Thoracic aorta (tissue), 2 donors: ENCODE measurements at places on chromosomes 7 and 10. TPM values are rescaled to one million over a fixed set of nuclear protein-coding genes. Genes with fewer than 3 reads are reported as not detected.

The TRIP6 gene
- 71.9 TPM for total RNA-seq

GRCh38 chr7:107461938-107462533 lies 7.8 kb upstream of the GPR22 start:
- H3K4me3 ChIP-seq: no peak overlapping the region
- no peaks in the 10 kb centered on the region for H3K36me3 ChIP-seq
- no peak overlapping the region for H3K27ac ChIP-seq
- no peaks in the 10 kb centered on the region for H3K27me3 ChIP-seq
- no peaks in the 10 kb centered on the region for H3K4me1 ChIP-seq

- H3K27ac ChIP-seq: no peak overlapping the region
- no peak for DNase-seq
- no peaks in the 10 kb centered on the region for H3K36me3 ChIP-seq
- H3K27me3 ChIP-seq: no peaks in the 10 kb centered on the region
- H3K4me1 ChIP-seq: no peaks in the 10 kb centered on the region
These were observed 64.7 kb upstream of the ECHDC3 start for GRCh38 chr10:11677480-11677879.

GRCh38 chr7:155961241-155962190 lies 149.3 kb upstream of the SHH start:
- H3K27ac ChIP-seq: no peak overlapping the region
- DNase-seq: no peak
- H3K36me3 ChIP-seq: no peaks in the 10 kb centered on the region
- H3K27me3 ChIP-seq: no peaks in the 10 kb centered on the region
- no peak overlapping the region for H3K4me3 ChIP-seq
- H3K4me1 ChIP-seq: no peaks in the 10 kb centered on the region

GRCh38 chr10:132607961-132608495 lies 70.4 kb downstream of the INPP5A start:
- H3K27me3 ChIP-seq: no peaks in the 10 kb centered on the region
- DNase-seq: no peak
- peaks cover 12% of the 10 kb centered on the region for H3K4me1 ChIP-seq
- H3K36me3 ChIP-seq: no peaks in the 10 kb centered on the region
- no peak overlapping the region for H3K27ac ChIP-seq

DNA sequence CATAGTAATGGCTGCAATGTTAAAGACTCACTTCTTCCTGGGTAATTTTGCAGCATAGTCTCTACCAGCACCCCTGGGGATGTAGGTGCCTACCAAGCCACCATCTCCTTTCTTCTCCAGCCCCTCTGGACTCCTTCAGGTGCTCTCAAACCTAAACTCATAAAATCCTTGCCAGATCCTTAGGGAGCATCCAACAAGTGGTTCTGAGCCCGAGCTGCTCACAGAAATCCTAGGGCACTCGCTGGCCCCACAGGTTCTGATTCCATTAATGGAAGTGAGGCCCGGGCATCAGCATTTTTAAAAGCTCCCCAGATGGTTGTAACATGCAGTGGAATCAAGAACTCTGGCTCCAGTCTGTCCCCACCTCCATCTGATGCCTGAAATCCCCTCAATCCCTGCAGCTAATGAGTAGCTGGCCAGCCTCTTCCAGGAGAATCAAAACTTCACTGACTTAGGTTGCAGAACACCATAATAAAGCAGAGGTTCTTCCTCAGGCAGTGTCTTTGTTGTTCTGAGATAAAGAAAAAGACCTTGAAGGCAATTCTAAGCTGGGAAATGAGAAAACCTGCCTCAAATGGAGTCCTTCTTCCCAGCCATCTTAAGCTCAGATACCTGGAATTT lies 336.8 kb downstream of the KCNMA1 start:
- no peak overlapping the region for H3K4me3 ChIP-seq
- H3K4me1 ChIP-seq: peaks cover 22% of the 10 kb centered on the region
- no peaks in the 10 kb centered on the region for H3K27me3 ChIP-seq
- no peak for DNase-seq

- H3K4me3 ChIP-seq: no peak overlapping the region
- no peaks in the 10 kb centered on the region for H3K36me3 ChIP-seq
- H3K27ac ChIP-seq: no peak overlapping the region
- no peaks in the 10 kb centered on the region for H3K4me1 ChIP-seq
- H3K27me3 ChIP-seq: no peaks in the 10 kb centered on the region
These were observed 451.5 kb upstream of the SEMA3D start for GRCh38 chr7:85638394-85638793.

- no peak overlapping the region for H3K27ac ChIP-seq
- H3K36me3 ChIP-seq: no peaks in the 10 kb centered on the region
- no peak overlapping the region for H3K4me3 ChIP-seq
- H3K27me3 ChIP-seq: no peaks in the 10 kb centered on the region
- H3K4me1 ChIP-seq: no peaks in the 10 kb centered on the region
- no peak for DNase-seq
These were observed 533.5 kb upstream of the COBL start for GRCh38 chr7:51850126-51850525.

GRCh38 chr7:2804227-2804763 lies 39.8 kb downstream of the GNA12 start:
- H3K27me3 ChIP-seq: no peaks in the 10 kb centered on the region
- H3K4me3 ChIP-seq: no peak overlapping the region
- H3K36me3 ChIP-seq: no peaks in the 10 kb centered on the region
- H3K27ac ChIP-seq: no peak overlapping the region
- peaks cover 16% of the 10 kb centered on the region for H3K4me1 ChIP-seq

DNA sequence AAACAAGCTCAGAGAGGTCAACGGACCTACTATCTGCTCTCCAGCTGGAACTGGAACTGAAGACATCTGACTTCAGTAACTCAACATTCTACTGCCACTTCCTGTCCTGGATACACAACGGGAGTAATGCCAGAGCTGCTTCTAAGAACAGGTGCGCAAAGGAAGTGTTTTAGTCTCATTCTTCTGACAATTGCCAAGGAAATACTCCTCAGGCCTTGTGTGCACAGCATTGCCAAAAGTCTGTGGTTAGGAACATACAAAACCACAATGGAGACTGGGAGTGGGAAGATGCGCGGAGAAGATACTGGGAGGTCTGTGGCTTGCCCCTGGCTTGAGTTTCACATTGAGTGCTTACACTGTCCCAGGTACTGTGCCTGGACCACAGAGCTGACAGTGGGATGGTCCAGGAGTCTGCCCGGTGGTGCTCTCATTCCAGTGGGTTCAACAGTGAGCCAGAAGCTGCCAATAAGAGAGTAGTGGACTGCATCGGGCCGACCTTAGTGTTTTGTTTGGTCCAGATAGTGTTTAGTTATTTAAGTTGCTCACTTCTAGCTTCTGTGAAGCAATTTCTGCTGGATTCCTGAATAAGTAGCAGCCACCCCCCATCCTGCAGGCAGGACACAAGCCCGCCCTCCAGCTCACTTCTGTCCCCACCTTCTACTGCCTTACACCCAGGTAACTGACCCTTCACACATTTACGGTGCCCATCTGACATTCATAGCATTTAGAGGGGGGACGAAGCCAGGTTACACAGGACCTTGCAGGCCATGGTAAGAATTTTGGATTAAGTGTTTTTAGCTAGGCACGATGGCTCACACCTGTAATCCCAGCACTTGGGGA lies 10.3 kb downstream of the TBL2 start:
- H3K27me3 ChIP-seq: no peaks in the 10 kb centered on the region
- no peak overlapping the region for H3K27ac ChIP-seq
- H3K36me3 ChIP-seq: peaks cover 35% of the 10 kb centered on the region
- no peak for DNase-seq
- no peaks in the 10 kb centered on the region for H3K4me1 ChIP-seq
- H3K4me3 ChIP-seq: no peak overlapping the region

DNA sequence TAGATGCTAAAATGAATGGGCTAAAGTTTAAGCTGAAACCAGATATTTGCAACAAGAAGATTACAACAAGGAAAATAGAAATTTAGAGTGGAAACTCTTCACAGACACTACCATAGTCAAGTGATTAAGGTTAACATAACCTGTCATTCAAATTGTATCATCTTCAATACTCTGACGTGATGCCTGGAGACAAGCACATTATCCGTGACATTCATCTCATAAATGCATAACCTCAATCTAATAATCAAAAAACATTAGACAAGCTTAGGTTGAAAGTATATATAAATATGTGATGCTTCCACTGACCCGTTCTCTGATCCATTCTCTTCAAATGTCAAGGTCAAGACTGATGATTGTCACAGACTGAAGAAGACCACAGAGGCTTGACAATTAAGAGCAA lies 263.8 kb upstream of the MEOX2 start:
- no peak overlapping the region for H3K27ac ChIP-seq
- no peak overlapping the region for H3K4me3 ChIP-seq
- DNase-seq: no peak
- H3K4me1 ChIP-seq: no peaks in the 10 kb centered on the region
- no peaks in the 10 kb centered on the region for H3K36me3 ChIP-seq

The KCP gene
- 2.0 TPM for total RNA-seq

DNA sequence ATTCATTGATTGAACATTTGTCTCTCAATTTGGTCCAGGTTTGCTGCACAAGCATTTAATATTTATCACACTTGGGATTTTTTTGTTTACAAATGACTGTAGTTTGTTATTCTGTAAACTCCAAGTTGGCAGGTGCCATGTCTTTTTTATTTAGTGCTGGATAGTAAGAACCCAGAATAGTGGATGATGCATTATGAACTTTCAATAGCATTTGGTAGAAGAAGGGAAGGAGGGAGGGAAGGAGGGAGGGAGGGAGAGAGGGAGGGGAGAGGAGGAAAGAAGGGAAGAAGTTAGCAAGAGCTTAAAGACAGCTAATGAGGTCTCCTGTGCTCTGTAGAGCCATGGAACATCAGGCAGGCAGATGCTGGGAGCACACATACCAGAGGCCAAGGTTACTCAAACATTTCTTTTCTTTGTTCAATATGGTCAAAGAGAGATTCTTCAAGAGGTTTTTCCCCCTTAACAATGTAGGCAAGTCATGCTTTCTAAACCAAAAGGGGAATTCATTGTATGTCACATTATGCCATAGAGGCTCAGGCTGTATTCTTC lies 25.8 kb upstream of the PDK4 start:
- H3K4me3 ChIP-seq: no peak overlapping the region
- no peak for DNase-seq
- H3K27ac ChIP-seq: no peak overlapping the region
- no peaks in the 10 kb centered on the region for H3K4me1 ChIP-seq
- no peaks in the 10 kb centered on the region for H3K27me3 ChIP-seq

- DNase-seq: no peak
- no peaks in the 10 kb centered on the region for H3K4me1 ChIP-seq
- no peak overlapping the region for H3K27ac ChIP-seq
- H3K36me3 ChIP-seq: no peaks in the 10 kb centered on the region
These were observed 7.8 kb downstream of the ELMO1 start for GRCh38 chr7:37440738-37441385.

GRCh38 chr10:4685491-4685890 lies 140.5 kb upstream of the AKR1E2 start:
- H3K36me3 ChIP-seq: no peaks in the 10 kb centered on the region
- H3K4me1 ChIP-seq: no peaks in the 10 kb centered on the region
- H3K27ac ChIP-seq: no peak overlapping the region
- no peak overlapping the region for H3K4me3 ChIP-seq
- no peak for DNase-seq

The PRRT4 gene
- 2.2 TPM for total RNA-seq

- no peak overlapping the region for H3K27ac ChIP-seq
- no peaks in the 10 kb centered on the region for H3K36me3 ChIP-seq
- DNase-seq: no peak
- H3K4me3 ChIP-seq: no peak overlapping the region
- H3K27me3 ChIP-seq: no peaks in the 10 kb centered on the region
- H3K4me1 ChIP-seq: no peaks in the 10 kb centered on the region
These were observed 205.2 kb downstream of the GLRX3 start for GRCh38 chr10:130341356-130341755.

GRCh38 chr10:133158756-133159610 lies 1.0 kb upstream of the KNDC1 start:
- H3K36me3 ChIP-seq: no peaks in the 10 kb centered on the region
- no peak for DNase-seq
- H3K27me3 ChIP-seq: peaks cover 5% of the 10 kb centered on the region
- no peak overlapping the region for H3K4me3 ChIP-seq
- H3K4me1 ChIP-seq: peaks cover 12% of the 10 kb centered on the region
- H3K27ac ChIP-seq: no peak overlapping the region

GRCh38 chr10:68327889-68328786 lies 3.7 kb upstream of the HNRNPH3 start:
- no peaks in the 10 kb centered on the region for H3K27me3 ChIP-seq
- peaks cover 25% of the 10 kb centered on the region for H3K4me1 ChIP-seq
- no peak for DNase-seq
- peak overlapping the region; percentile 48 for H3K4me3 ChIP-seq
- H3K36me3 ChIP-seq: no peaks in the 10 kb centered on the region
- H3K27ac ChIP-seq: peak overlapping the region; percentile 37

DNA sequence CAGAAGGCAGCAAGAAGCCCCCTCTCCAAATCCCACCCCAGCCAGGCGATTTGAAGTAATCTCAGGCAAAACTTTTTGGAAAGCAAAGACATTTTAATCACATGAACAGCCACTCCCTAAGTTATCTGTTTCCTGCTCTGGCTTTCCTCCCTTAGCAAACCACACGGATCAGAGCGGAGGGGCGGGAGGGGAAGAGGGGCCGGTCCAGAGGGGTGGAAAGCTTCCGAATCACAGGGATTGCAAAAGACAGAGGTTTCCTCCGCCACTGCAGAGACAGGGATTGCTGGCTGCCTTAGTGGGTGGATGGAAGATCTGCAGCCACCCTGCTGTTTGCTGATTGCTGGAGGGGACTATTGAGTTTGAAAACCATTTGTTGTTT lies 41.2 kb downstream of the ZCCHC24 start:
- H3K4me3 ChIP-seq: no peak overlapping the region
- DNase-seq: no peak
- H3K4me1 ChIP-seq: peaks cover 90% of the 10 kb centered on the region
- H3K27ac ChIP-seq: peak overlapping the region; percentile 89

GRCh38 chr10:24344279-24344678 lies 135.3 kb downstream of the KIAA1217 start:
- H3K4me3 ChIP-seq: peak overlapping the region; percentile 56
- H3K36me3 ChIP-seq: no peaks in the 10 kb centered on the region
- no peaks in the 10 kb centered on the region for H3K27me3 ChIP-seq
- no peak for DNase-seq
- H3K4me1 ChIP-seq: peaks cover 19% of the 10 kb centered on the region
- H3K27ac ChIP-seq: peak overlapping the region; percentile 76

- no peaks in the 10 kb centered on the region for H3K36me3 ChIP-seq
- H3K4me1 ChIP-seq: no peaks in the 10 kb centered on the region
- DNase-seq: no peak
- H3K4me3 ChIP-seq: no peak overlapping the region
These were observed 670.1 kb upstream of the POM121L12 start for GRCh38 chr7:52365349-52365748.

- H3K4me3 ChIP-seq: no peak overlapping the region
- H3K36me3 ChIP-seq: no peaks in the 10 kb centered on the region
- H3K27me3 ChIP-seq: no peaks in the 10 kb centered on the region
- no peak for DNase-seq
- no peak overlapping the region for H3K27ac ChIP-seq
- H3K4me1 ChIP-seq: peaks cover 4% of the 10 kb centered on the region
These were observed 155.7 kb downstream of the MGMT start for GRCh38 chr10:129622736-129623135.

GRCh38 chr10:3484306-3485056 lies 300.5 kb downstream of the KLF6 start:
- DNase-seq: no peak
- no peaks in the 10 kb centered on the region for H3K27me3 ChIP-seq
- H3K4me1 ChIP-seq: no peaks in the 10 kb centered on the region
- no peak overlapping the region for H3K27ac ChIP-seq

GRCh38 chr7:37825038-37825437 lies 23.4 kb upstream of the NME8 start:
- H3K4me3 ChIP-seq: no peak overlapping the region
- H3K27ac ChIP-seq: no peak overlapping the region
- DNase-seq: no peak
- H3K36me3 ChIP-seq: no peaks in the 10 kb centered on the region

The TRIM50 gene
- 1.5 TPM for total RNA-seq
